ENCODE measurements at places on chromosomes 5 and 9.

DNA sequence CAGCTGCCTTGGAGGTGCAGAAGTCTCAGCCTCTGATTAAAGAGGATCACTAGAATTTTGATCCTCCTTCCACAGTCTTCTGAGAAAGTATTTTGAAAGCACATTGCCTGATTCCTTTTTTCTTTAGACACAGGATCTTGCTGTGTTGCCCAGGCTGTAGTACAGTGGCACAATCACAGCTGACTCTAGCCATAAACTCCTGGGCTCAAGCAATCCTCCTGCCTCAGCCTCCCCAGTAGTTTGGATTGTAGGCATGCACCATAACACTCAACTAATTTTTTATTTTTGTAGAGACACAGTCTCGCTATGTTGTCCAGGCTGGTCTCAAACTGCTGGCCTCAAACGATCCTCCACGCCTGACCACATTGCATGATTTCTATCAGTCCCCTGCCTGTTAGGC is 74.5 kb downstream of the FAM78A start:
- DNase-seq: no peak

DNA sequence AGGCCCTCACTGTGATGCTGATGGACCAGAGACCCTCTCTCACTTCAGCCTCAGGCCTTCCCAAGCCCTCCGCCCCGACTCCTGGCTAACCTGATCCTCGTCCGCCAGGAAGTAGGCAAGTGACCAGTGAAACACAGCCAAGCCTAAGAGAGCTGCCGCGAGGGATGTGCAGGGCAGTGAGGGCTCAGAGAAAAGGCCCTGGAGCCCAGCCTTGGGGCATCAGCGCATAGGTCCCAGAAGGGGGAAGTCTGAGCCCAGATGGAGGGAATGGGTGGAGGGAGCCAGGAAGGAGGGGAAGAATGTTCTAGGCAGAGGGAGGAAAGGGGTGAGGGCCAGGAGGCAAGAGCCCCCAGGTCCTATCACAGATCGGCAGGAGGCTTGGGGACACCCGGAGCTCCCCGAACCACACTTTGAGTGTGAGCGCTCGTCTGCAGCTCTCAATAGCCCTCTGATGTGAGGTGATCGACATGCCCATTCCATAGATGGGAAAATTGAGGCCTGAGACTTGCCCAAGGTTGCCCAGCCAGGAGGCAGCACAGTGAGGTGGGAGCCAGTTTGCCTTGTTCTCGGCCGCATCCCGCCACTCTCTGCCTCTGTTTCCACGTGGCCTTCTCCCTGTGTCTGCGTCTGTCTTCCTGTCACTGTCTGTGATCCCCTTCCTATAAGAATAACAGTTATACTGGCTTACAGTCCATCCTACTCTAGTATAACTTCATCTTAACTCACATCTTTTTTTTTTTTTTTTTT is 20.2 kb downstream of the PLPP7 start:
- DNase-seq: no peak

- no peak for DNase-seq
These were observed 1542.2 kb upstream of the CDH9 start for GRCh38 chr5:28580616-28581015.

- no peak for DNase-seq
These were observed 6.6 kb downstream of the COL15A1 start for GRCh38 chr9:98950262-98950661.

DNA sequence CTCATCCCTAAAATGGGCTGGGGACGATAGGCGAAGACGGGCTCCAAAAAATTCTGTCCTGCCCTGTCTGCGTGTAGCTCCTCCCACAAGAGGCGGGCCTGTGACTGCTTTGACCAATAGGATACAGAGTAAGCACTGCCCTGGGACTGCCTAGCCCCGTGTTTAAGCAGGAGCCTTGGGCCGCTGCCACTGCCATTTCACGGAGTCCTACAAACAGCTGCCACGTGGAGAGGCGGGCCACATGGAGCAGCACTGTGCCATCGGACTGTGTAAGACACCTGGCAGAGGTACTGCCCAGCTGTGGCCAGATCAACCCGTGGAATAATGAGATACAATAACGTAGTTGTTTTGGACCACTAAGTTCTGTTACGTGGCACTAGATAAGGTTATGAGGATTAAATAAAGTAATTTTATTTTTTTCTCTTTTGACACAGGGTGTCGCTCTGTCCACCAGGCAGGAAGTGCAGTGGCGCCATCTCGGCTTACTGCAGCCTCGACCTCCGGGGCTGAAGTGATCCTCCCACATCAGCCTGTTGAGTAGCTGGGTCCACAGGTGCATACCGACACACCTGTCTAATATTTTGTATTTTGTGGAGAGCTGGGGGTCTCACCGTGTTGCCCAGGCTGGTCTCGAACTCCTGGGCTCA is 87.2 kb downstream of the LMNB1 start:
- no peak for DNase-seq

GRCh38 chr5:80399526-80400239 is 8.2 kb upstream of the ZFYVE16 start:
- no peak for DNase-seq

- no peak for DNase-seq
These were observed 58.5 kb downstream of the CETN3 start for GRCh38 chr5:90351101-90351500.

DNA sequence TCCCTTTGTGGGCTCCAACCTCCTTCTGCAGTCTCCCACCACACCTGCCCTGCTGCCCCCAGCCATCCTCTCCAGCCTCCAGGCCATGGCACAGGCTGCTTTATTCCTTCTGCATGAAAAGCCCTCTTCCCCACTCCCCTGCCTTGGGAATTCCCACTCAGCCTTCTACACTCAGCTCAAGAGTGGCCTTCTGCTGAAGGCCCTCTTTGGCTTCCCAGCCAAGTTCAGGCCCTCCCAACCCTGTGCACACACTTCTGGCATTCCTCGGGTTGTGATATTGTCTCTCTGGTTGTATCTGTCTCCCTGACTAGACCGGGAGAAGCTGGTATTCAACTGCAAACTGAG is 5.7 kb downstream of the SHB start:
- no peak for DNase-seq

- DNase-seq: no peak
These were observed 222.6 kb downstream of the VPS13A start for GRCh38 chr9:77399964-77400363.

- DNase-seq: no peak
These were observed 26.3 kb downstream of the OR2V2 start for GRCh38 chr5:181173420-181174342.

DNA sequence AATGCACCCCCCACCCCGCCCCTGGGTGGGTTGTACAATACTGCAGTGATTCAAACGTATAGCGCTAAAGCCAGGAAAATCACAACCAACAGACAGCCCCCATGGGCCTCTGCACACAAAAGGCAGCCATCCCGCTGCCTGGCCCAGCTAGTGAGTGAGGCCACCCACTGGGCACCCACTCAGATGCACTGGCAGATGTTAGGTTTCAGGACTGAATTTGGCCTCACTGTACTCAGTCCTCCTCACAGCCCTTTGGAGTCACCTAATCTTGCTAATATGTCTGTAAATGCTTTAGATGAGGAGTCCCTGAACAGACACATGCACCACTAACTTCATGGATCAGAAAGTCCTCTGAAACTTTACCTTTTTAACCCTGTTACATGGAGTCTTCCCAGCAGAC is 87.7 kb downstream of the FSTL4 start:
- no peak for DNase-seq

GRCh38 chr5:52740007-52740406 is 47.7 kb upstream of the ITGA1 start:
- DNase-seq: no peak

- DNase-seq: no peak
These were observed 9.4 kb upstream of the GABRA6 start for GRCh38 chr5:161676103-161676502.

- DNase-seq: peak; percentile 95
These were observed 5.2 kb upstream of the HDHD3 start for GRCh38 chr9:113381909-113382411.

- DNase-seq: no peak
These were observed 10.0 kb upstream of the SLC2A8 start for GRCh38 chr9:127386981-127387380.

DNA sequence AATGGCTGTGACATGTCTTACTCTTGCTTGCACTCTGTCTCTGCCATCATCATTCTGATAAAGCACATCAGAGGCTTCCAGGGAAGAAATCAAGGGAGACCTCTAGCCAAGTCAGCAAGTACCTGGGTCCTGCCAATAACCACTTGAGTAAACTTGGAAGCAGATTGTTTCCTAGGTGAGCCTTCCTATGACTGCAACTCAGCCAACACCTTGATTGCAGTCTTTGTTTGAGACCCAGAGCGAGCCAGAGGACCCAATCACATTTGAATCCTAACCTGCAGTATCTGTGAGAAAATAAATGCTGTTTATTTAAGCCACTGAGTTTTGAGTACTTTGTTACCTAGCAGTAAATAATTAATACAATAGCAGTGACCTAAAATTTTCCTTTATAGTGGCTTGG is 356.8 kb upstream of the CHD1 start:
- DNase-seq: no peak

- DNase-seq: no peak
These were observed 32.4 kb downstream of the NEK6 start for GRCh38 chr9:124290053-124290591.

GRCh38 chr9:33289496-33289895 is 820 bp upstream of the NFX1 start:
- DNase-seq: no peak

GRCh38 chr9:35816708-35817107 is 1.9 kb upstream of the HINT2 start:
- peak; percentile 6 for DNase-seq

GRCh38 chr5:28743025-28743715 is 1704.8 kb upstream of the CDH9 start:
- no peak for DNase-seq

GRCh38 chr5:160207061-160207460 is 22.2 kb upstream of the FABP6 start:
- no peak for DNase-seq

DNA sequence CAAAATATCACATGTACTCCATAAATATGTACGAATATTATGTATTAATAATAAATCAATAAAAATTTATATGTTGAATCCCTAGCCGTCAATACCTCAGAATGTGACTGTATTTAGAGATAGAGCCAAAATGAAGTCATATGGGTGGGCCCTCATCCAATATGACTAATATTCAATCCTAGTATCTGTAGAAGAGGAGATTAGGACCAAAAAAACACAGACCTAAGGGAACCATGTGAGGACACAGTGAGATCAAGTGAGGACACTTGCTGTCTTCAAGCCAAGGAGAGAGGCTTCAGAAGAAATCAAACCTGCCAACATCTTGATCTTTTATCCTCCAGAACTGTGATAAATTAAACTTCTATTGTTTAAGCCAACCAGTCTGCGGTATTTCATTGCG is 3.7 kb upstream of the AMACR start:
- DNase-seq: no peak

- peak; percentile 68 for DNase-seq
These were observed 24.3 kb downstream of the BOD1 start for GRCh38 chr5:173592050-173592669.

DNA sequence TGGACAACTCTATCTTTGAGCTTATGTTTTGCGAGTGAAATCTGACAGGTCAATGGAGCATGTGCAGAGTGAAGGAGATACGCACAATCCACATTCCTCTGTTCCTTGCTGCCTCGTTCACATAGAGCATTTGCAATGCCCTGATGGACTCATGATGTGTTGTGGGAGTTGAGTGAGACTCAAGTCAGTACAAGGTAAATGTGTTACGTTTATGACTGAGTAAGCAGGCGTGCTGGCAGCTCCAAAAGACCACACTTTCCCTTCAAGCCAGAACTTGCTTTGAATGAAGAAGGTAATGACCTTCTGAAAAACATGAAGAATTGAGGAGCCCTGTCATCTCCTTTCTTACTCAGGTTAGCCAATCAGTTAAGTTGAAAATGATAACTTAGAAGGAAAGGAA is 477.8 kb downstream of the CTNND2 start:
- DNase-seq: no peak

DNA sequence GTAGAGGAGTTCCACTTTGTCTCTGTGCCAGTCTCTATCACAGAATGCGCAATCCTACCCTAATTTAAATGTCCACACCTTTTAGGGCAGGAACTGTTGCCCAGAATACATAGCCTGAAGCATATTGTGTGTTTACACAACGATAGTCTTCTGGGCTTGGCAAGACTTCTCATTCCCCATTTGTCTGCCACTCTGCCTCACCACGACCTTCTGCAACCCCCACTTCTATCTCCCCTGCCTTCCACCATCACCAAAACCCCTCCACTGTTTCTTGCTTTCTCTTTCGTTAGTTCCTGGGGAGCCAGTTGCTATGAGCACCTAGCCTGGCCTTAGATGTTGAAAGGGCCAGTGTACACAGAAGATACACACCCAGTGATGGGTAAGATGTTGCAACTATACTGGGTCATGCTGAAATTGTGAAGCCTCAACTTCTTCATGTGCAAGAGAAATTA is 883 bp upstream of the RNF145 start:
- DNase-seq: peak; percentile 22

DNA sequence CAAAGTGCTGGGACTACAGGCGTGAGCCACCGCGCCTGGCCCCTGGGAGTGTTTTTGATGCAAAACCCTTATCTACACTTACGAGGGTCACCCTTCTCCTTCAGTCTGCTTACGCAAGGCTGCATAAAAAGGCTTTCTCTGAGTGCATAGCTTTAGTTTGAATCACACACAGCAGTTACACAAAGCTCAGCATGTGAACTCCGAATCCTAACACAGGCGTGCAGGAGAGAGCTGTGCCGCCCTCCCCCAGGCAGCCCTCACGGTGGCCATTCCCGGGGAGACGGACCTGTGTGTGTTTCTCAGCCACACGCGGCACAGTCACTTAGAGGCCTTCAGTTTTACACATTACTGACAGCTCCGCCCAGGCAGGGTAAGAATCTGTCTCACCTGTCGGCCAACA is 26.7 kb downstream of the EXD3 start:
- DNase-seq: no peak

DNA sequence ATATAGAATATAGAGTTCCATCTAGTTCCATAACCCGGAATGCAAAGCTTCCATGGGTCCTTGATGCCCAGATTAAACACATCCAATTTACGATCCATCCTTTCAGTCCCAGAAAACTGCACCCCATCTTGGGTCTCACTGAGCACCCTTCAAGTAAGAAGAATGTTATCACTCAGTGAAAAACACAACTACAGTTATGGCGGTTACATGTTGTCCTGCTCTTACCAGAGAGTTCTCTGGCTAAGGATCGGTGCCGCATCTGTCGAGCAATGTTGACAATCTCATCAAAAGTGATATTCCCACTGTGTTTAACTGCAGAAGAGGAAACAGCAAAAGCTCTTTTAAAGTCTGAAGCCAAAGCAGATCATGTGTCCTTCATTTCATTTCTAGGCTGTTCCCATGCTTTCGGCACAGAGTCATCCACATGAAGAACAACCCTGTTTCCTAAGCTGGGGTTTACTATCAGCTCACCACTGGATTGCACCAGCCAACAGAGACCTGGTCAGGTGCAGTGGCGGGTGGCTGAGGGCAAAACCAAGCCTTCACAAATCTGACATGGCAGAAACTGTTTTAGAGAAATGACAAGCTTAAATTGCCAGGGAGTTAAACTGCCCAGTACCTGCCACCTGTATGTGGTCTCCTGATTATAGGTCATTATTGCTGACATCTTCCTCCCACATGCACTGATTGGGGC is 2.9 kb downstream of the RPL12 start:
- DNase-seq: no peak

GRCh38 chr5:133381571-133382365 is 230.6 kb downstream of the FSTL4 start:
- DNase-seq: no peak
